ENCODE measurements at places on chromosomes 1 and 21.

- H3K27ac ChIP-seq, result no peak overlapping the region
- peak; percentile 89 for DNase-seq
- no peak overlapping the region for H3K4me3 ChIP-seq
- H3K4me1 ChIP-seq, result peaks cover 10% of the 10 kb centered on the region
- H3K27me3 ChIP-seq, result no peaks in the 10 kb centered on the region
Measured at GRCh38 chr1:58714544-58714943, 14.7 kb upstream of the MYSM1 start.

DNA sequence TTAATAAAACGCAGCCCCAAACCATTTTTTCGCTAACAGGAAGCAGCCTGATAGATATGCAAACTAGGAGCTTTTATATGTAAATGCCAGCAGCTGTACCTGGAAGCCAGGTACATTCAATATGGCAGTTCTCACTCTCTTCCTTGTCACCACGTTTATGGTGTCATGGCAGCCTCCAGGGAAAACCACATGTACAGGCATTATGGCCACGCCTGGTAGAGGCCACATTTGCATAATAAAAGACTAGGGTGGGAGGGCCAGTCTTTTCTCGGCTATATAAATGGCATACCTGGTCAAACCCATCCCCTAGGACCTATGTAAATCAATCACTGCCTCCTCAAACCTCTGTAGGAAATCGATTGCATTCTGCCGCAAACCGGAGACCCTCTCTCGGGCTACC, 247.5 kb downstream of the NEGR1 start:
- H3K4me3 ChIP-seq, result no peak overlapping the region
- no peaks in the 10 kb centered on the region for H3K36me3 ChIP-seq

DNA sequence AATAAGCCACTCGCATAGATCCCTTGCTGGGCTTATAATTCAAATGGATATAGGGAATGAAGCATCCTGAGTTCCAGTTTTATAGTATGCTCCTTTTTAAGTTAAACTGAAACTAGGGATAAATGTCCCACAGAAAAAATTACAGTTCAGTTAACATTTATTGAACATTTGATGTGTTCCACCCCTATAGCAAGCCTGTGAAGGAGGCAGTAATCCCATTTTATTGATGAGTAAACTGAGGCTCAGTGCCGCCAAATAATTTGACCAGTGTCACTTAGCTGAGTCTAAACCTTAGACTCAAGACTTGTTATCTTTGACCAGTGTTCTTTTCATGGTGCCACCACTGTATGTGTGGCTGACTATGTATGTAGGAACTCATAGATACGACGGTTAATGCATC, 22.4 kb downstream of the URB2 start:
- H3K27ac ChIP-seq, result no peak overlapping the region
- H3K36me3 ChIP-seq, result peaks cover 70% of the 10 kb centered on the region
- DNase-seq, result no peak
- H3K4me1 ChIP-seq, result no peaks in the 10 kb centered on the region
- H3K27me3 ChIP-seq, result no peaks in the 10 kb centered on the region

GRCh38 chr1:43636006-43636641, 13.8 kb upstream of the KDM4A start:
- no peaks in the 10 kb centered on the region for H3K36me3 ChIP-seq
- no peak overlapping the region for H3K4me3 ChIP-seq
- DNase-seq, result no peak
- peaks cover 8% of the 10 kb centered on the region for H3K27me3 ChIP-seq

All from esophagus muscularis mucosa (tissue), 4 donors.